Right renal cortex interstitium (tissue), 3 donors: ENCODE measurements at places on chromosomes 2 and 18.

DNA sequence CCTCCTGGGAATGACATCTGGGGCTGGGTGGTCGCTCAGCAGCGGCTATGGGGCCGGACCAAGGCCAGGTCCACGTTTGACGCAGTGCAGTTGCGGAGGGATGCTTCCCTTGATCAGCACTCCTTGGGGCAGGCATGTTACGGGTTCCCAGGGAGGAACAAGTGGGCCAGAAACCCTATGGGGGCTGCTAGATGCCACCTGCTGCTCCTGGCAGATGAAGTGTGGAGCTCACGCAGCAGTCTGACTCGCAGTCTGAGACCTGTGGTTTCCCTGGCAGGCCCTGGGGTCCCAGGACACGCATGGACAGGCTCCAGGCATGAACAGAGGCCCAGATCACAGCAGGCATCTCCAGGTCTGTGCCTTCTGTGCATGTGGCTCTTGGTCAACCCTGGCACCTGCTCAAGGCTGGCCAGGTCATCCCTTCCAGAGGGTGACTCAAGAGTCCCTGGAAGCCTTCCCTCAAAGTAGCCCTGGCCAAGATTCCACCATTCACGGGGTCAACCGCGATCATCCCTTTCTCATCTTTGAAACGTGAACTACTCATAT, 20.0 kb downstream of the KCNF1 start:
- no peak for DNase-seq

DNA sequence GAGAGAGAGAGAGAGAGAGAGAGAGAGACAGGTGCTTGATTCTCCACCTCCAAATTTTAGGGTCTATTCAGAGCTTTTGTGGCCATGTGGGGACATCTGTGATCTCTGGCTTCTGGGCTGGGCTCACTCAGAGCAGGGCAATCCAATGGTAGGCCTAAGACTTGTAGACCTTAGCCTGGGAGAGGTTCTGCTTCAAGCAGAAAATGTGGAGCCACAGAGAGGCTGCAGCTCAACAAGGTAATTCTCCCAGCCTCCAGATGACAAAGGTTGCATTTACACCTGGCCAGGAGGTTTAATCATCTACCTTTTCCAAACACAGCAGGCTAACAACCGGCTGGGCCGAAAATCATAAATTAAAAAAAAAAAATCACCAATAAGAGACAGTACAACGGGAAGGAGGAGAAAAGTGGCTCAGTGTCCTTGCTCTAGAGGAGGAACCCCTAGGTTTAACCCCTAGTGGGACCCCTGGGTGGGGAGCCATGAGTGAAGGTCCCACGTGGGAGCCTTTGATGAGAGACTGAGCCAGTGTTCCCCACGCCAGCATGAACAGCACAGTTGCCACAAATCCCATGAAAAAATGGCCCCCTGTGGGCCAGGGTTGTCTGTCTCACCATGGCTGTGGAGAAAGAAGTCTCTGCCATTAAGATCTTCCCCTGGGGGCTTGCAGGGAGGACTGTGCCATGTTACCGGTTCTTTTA, 124.0 kb upstream of the GATA6 start:
- DNase-seq = no peak

DNA sequence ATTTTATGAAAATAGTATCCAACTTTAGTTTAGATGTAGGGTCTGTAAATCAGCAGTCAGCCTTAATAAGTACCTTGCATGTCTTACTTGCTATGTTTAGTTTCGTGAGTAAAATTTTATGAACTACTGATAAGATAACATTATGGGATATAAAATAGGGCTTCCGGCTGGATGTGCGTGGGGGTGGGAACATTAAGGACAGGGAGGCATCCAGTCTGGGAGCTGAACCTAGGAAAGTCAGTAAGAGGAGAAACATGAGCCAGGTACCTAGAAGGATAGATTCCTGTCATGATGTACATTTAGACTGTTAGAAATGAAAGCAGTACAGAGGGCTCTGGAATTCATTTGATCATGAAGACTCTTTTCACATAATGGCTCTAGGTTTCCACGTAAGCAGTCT, 12.7 kb upstream of the KCNJ13 start:
- no peak for DNase-seq

GRCh38 chr2:126902152-126902835, 3.6 kb downstream of the TEX51 start:
- DNase-seq = no peak

- no peak for DNase-seq
Measured at GRCh38 chr2:600542-601386, 76.4 kb downstream of the TMEM18 start.

DNA sequence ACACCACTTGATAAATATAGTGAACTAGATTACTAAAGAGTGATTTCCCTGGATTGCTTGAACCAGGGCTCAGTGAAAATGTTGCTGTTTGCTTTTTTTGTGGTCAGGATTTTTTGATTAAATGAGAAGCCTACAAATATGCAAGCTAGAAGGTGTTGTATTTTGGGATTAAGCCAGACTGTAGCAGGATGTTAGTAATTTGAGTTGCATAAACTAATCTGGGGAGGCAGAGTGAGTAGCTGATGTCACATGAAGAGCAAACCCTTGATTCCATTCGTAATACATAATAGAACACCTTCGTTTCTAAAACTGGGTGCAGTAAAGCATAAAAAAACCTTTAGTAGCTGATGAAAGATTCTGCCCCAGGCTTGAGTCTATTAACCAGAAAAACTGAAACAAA, 32.0 kb downstream of the NEDD4L start:
- DNase-seq = no peak

- DNase-seq = no peak
Measured at GRCh38 chr2:72148837-72149555, 1.3 kb upstream of the CYP26B1 start.

GRCh38 chr18:33729556-33729955, 151.5 kb downstream of the ASXL3 start:
- DNase-seq = no peak

DNA sequence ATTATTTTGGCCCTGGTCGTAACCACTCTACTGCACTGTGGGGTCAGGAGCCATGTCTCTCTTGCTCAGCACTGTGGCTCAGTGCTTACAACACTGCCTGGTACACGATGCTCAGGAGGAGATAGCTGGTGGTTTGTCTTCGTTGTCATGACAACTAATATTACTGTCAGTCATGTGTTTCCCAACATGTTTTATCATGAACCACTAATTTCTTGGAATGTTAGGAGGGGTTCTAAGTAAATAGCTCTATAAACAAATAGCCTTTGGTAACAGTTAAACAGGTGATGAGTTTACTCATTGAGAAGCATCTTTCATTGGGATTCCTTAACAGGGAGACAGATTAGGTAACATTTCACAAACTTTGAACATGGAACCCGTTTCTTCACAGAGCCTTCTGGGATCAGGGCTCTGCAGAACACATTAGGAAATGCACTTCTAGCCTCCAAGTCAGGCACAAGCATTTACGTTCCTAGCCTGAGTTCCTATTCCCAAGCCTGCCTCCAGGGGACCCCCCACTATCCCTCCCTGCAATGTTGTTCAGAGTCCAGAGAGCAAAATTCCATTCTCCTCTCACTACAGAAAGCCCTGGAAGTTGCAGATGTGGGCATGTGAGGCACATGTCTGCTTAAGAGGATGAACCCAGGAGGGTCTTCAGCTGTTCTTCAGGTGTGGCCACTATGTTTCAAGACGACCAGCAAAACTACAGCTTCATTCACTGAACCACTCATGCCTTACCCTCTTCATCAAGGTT, 6.4 kb upstream of the RBM44 start:
- no peak for DNase-seq

DNA sequence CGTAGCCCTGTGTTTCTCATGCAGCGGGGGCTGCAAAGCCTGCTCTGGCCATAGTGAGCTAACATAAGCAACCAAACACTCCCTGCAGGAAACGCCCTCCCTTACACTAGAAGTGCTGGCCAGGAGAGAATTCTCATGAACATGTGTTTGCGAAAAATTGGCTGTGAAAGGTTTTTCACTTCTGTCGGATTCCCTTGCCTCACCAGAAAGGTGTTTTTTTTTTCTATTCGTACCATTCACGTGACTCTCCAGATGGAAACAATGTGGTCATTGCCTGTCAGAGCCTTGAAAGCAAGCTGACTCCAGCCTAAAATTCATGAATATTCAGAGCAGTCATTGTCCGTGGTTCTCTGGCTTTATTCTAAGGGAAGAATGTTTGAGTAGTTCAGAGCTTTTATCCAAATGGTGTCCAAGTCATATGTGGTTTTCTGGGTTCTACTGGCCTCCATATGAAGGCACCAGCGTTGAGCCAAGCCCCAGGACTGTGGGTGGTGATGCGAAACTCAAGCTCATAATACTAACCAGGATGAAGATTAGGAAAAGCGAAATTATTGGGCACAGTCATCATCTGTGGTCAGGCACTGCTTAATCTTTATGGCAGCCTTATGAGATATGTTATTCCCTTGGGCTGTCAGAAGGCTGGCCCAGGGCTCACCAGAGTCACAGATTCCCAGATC, 236.4 kb downstream of the ALPK2 start:
- no peak for DNase-seq

GRCh38 chr18:1708006-1708405, 803.3 kb downstream of the ADCYAP1 start:
- no peak for DNase-seq

DNA sequence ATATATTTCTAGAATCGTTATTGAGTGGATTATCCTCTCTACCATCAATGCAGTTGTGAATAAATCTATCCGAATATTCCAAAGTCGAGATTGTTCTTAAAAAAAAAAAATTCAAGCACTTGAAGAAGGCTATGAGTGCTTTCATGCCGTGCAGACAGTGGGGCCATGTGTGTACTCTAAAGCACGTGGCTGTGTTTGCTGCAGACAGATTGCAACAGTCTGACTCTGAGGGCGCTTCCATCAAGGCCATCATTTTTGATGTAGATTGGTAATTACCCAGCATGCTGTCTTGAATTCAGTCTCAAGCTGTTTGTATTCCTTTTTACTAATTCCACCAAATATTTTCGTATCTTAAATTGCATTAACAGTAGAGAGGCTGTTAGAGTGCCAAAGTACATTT, 325.9 kb upstream of the LINC00305 start:
- no peak for DNase-seq

DNA sequence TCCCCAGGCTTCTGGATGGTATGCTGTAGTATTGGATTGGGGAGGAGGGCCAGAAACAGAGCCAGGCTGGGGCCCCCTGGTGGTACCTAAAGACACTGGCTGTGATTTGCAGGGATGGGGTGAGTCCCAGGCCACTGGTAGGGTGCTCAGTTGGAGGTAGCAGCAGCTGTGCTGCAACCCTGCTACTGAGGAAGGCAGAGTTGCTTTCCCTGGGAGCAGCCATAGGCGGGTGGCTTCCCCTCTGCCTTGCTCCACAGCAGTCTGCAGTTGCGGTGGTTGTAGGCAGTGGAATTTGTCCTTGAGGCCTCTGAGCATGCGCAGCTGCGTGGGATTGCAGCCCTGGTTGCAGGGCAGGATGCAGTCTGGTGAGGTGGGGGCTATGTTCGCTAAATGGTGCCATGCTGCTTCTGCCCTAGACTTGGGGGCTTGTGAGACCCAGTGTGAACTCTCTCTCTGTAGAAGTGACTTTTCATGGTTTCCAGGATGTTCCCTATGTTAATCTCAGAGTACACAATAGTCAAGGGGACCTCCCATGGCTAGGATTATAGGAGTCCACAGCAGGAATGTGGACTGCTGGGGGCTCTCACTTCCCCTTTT, 443.5 kb downstream of the XIRP2 start:
- no peak for DNase-seq

- DNase-seq = no peak
Measured at GRCh38 chr2:237566401-237567235, at the start of gene PRLH. Gene PRLH (plus strand): TSS chr2:237566574. CDS start chr2:237566574, 0 bp downstream.

DNA sequence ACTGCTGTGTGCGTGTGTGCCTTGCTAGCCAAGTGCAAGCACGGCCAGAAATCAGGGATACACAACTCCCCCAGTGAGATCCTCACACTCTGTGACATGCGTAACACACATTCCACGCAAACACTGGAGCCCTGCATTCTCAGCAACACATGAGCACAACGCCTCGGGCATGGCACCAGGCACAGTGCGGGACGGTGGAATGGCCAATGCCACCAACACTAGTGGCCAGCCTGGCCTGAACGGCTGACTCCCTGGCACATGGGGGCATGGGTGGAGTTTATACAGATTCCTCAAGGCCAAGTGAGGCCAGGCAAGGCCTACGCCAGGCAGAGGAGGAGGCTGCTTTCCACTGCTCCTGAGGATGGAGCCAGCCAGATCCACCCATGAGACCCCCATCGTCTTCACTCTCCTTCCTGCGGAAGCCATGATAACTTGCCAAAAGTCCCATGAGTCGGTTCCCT, 56.2 kb downstream of the ANKMY1 start:
- DNase-seq = no peak

- no peak for DNase-seq
Measured at GRCh38 chr2:164770421-164770916, 71.2 kb downstream of the COBLL1 start.

DNA sequence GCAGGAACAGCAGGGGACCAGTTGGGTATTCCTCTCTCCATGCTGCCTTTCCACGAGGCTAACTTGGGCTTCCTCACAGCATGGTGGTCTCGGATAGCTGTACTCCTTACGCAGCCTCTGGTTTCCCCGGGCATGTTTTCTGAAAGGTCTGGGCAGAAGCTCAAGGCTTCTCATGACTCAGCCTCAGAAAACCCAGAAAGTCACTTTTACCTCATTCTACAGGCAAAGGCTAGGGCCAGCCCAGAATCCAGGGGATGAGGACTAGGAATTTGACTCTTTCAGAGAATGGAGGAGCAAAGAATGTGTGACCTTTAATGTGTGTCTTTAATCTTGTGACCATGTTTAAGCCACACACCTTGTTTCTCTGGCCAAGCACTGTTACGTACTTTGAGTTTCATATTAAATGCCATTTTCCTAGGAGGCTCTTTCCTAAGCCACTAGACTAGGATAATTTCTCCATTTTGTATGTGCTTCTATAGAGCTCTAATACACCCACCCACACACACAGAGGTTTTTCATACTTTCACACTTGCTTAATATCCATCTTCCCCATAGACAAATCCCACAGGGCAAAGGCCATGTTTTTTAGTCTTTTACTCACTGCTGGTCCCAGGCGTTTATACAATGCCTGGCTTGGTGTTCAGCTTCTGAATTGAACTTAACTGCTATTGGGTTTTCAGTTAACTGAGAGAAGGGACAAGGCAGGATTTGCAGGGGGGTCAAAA, 77.3 kb downstream of the LONRF2 start:
- no peak for DNase-seq

- DNase-seq = no peak
Measured at GRCh38 chr2:238281826-238282480, 6.5 kb downstream of the PER2 start.

DNA sequence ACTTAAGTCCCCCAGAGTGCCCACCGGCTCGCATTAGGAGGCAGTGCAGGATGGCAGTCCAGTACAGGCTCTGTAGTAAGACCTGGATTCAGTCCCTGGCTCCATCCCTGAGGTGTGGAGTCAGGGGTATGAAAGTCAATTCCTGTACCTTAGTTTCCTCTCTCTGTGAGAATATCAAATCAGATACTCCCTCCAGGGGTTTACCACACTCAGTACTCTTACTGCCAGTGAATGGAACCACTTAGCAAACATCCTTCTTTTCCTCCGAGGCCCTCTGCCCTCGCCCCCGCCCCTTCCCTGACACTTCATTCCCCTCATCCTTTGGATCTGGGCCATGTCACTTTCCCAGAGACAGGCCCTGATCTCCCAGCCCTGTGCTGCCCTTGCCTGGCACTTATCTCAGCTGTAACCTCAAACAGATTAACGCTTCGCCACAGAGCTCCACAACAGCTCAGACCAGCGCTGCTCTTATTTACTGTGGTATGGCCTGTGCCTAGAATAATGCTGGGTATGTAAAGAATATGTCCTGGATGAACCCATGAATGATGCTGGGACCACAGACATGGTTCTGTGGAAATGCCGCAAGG, 159.0 kb upstream of the TMEM200C start:
- DNase-seq = no peak

GRCh38 chr2:135792401-135793150, 44.4 kb downstream of the LCT start:
- no peak for DNase-seq

- DNase-seq = no peak
Measured at GRCh38 chr2:98334439-98335078, 11.7 kb upstream of the CNGA3 start.
